GM12878 (cell line): ENCODE measurements at places on chromosomes 5 and 9. TPM values are rescaled to one million over a fixed set of nuclear protein-coding genes. Genes with fewer than 3 reads are reported as not detected.

PCDHGB1 gene
- 0.16 and 0.21 TPM in 2 replicates for total RNA-seq

NOXA1 gene
- total RNA-seq: not detected in 2 replicates

AK1 gene
- 2.1 and 2.2 TPM in 2 replicates for total RNA-seq

DNAI1 gene
- not detected in 2 replicates for total RNA-seq

ANXA2R gene
- total RNA-seq: 4.4 and 5.2 TPM in 2 replicates

DNA sequence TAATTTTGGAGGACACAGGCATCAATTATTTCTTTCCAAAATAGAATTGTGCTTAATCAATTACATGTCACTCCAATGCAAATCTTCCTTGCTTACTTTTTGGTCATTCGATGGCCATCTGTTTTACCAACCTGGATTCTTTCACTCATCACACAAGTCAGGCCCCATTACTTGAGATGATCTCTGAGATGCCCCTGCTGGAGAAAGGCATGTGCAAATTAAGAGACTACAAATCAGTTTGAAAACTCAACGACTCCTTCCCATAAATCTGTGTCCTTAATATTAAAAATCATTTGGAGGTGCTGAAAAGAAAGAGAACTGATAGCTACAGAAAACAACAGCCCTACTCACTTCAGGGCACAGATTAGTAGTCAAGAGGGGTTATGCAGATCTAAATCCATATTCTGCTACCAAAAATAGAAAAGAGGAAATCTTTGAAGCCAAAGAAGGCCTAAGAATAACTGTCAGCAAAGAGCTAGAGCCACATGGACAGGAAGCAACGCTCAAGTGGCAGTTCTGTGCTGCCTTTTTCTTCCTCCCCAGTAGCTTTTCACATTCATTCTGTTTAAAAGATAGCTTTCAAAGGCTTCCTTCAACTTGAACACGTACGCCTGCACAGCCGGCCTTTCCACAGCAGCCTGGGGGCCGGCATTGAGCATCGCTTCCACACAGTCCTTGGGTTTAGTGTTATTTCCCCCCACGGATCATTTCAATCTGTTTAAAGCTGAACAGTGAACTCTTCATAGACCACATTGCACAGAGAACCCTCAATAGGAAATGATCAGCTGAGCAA, 79.3 kb upstream of the MAP3K1 start:
- DNase-seq: no peak

DNA sequence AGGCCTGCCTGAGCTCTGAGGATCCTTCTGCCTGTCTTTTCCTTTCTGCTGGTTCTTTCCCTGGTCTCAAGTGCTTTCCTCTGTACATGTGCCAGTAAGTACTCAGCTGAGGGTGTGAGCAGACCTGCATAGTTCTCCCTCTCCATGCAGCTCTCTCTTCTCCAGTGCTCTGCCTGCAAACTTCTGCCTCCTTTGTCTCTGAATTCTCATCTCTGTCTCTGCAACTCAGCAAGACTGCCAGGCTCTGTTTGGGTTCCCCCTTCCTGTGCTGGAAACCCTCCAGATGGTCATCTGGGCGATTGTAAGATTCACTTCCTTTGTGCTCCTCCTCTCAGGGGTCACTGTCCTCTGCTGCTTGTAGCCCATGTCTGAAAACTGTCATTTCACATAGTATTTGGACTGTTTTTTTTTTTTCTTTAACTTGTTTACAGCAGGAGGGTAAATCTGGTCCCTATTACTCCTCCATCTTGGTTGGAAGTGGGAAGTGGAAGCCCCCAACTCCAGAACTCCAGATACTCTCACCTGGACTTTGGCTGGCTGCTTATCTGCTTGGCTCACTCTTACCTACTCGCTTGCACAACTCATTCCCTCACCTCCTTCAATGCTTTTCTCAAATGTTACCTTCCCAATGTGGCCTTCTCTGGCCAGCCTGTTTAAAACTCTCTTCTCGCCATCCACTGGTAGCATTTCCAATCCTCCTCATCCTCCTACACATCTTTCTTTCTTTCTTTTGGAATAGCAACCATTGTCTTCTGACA, 175.3 kb upstream of the TBC1D2 start:
- DNase-seq: no peak

- no peak for DNase-seq
Measured at GRCh38 chr5:91556-92263, at the start of gene PLEKHG4B. Gene PLEKHG4B, plus strand, starts transcription at chr5:92168. Its CDS starts 64 bp downstream, at chr5:92232.

- no peak for DNase-seq
Measured at GRCh38 chr5:77409870-77410621, 82.1 kb downstream of the WDR41 start.

DNA sequence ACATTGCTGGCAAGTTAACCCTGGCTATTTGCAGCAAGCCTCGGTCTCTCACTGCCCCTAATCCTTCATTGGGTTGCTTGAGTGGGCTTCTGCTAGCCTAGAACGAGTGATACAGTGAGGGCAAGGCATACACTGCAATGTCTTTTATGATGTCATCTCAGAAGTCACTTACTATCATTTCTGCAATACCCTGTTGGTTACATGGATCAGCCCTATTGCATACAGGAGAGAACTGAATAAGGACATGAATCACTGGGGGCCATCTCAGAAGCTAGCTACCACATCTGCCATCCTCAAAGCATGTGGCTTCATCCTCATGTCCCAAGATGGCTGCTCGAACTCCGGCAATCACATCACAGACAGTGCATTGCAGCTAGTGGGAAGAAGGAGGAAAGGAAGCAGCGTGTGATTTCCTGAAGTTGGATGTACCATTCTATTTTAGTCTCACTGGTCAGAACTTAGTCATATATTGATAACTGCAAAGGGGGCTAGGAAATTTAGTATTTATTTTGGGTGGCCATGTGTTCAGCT, 33.3 kb upstream of the CDKN2AIPNL start:
- DNase-seq: no peak

GRCh38 chr9:26231391-26231790, 553.1 kb upstream of the TUSC1 start:
- no peak for DNase-seq

DNA sequence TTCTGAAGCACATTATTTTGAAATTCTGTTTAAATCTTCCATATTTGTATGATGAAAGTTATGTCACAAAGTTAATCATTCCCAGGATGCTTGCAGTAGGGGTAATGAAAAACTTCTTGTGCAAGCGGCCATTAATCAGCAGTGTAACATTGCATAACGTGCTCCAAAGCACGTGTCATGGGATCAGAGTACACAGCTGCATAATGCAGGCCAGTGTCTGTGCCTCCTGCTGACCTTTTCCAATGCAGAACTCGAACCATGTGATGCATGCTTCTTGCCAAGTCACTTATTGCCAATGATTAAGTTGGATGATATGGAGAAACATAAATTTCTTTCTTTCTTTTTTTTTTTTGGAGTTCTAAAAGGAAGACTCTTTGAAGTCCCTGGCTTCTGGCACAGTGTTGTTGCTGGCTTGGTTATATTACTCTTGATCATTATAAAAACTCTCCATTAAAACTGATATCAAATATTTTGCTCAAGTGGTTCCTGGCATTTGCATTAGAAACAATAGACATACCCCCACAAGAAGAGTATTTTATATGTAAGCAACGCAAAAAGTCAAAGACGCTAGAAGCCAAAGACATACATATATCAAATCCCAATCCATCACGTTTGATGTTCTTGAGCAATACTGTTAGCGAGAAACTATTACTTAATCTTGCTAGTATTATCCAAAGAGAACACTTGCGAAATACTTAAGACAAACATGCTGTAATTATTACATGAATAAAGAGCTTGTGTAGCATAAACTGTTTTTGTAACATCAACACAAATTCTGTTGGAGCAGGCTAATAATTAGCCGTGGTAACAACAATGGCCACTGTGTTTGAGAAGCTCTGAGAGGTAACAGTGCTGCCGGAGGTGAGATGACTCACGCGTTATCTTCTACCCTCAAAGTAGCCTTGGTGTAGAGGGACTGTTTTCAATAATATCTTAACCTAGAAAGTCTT, 164.2 kb downstream of the AUH start:
- no peak for DNase-seq

DNA sequence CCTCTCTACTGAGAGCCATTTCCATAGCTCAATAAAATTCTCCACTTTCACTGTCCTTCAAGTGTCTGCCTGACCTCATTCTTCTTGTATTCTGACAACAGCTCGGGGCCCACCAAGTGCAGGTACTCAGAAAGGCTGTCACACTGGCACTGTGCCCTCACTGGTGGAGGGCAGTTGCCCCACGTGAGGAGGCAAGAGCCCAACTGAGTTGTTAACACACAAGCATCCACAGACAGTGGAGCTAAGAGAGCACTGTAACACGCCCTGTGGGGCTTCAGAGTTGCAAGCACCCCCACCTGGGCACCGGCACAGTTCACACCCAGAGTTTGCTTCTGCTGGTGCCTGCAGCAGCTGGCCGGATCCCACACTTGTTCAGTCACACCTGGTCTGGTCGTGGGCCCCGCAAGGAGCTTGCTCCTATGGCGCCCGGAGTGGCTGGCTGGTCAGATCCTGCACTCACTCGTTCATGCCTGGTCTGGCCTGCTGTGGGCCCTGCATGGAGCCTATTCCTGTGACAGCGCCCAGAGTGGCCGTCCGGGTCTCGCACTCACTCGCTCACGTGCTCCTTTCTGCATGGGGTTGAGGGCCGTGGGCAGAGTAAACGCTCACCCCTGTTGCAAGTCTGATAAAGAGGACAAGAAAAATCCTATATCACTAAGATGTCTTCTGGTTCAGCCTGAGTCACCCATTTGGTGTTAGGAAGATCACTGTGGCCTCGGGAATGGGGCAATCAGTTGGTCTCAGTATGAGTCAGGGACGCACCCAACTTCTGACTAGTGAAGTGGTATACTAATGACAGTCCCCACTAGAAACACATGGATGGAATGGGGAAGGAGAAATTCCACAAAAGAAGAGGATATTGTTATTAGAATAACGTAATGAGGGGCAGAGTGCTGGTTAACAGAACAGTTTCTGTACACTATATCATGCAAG, 87.0 kb upstream of the CCNH start:
- no peak for DNase-seq

DNA sequence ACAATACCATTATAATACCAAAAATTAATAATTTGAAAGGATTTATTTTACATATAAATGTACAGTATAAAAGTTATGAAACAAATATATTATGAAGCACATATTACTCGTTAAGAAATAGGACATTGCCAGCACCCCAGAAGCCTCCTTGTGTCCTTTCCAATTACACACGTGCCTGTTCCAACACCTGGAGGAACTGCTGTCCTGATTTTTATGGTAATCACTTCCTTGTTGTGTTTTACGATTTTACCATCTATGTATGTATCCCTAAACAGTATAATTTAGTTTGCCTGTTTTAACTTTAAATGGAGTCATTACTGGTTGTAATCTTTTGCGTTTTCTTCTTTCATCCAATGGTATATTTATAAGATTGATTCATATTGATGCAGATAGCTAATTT, 105.0 kb downstream of the CDC42SE2 start:
- DNase-seq: no peak
